Stimulated activated CD8-positive, alpha-beta memory T cell treated with anti-CD3 and anti-CD28 coated beads, Interleukin-4, amount 100 ng/mL, for 4 hours (primary cell): ENCODE measurements at places on chromosomes 3 and 15.
A peak's percentile ranks its signal among the peaks of the same experiment; 100 is the strongest.

DNA sequence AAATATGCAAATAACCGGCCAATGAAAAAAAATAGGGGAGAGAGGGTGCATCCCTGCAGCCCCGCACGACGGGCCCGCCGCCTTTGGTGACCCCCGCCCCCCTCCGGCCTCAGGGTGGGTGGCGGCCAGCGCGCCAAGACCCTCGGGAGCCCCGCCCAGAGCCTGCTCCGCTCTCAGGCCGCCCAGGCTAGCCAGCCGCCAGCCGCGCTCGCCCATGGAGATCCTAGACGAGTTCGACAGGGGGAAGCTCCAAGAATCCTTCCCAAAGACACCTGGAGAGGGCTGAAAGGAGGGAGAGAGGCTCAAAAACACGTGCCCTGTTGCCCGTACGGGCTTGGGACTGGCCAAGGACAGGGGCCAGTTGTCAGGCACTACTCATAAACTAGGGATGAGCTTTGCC, 434.0 kb downstream of the NR2F2 start:
- DNase-seq, result no peak

GRCh38 chr3:132570016-132570415, 27.1 kb upstream of the ACKR4 start:
- no peak for DNase-seq

GRCh38 chr3:8885536-8886316, 77.5 kb downstream of the RAD18 start:
- DNase-seq, result no peak

DNA sequence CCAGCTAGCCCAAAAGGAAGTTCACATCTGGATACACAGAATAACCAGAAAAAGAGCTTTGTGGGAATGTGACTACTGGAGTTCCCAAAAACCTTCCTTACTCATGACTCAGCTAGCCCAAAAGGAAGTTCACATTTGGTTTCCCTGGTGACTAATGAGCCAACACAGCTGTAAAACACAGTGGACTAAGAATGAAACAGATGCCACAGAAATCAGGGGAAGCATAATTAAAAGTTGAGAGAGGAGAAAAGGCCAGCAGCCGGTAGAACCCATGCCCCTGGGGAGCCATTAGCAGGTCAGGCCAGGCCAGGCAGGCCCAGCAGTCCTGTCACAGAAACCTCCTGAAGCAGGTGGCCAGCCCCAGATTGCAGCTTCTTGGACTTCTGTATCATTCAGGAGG, 130.3 kb downstream of the GHSR start:
- no peak for DNase-seq

DNA sequence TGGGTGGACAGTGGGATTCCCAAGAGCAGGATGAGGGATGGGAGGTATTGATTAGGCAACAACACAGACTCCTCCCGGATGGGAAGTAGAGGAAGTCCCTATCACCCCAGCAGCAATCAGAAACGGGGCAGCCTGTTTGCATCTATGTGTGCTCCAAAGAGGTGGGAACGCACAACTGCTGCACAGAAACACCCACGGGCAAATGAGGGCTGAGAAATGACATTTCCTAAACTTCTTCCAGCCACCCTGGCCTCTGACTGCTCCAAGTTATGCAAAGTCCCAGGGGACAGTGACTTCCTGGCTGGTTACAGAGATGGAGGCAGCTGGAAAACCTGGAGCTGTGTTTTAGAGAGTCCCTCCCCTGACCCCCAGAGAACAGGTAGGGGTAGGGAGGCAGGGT, 42.6 kb downstream of the HCN4 start:
- DNase-seq, result no peak

GRCh38 chr3:97201814-97202213, 387.4 kb downstream of the EPHA6 start:
- DNase-seq, result no peak

DNA sequence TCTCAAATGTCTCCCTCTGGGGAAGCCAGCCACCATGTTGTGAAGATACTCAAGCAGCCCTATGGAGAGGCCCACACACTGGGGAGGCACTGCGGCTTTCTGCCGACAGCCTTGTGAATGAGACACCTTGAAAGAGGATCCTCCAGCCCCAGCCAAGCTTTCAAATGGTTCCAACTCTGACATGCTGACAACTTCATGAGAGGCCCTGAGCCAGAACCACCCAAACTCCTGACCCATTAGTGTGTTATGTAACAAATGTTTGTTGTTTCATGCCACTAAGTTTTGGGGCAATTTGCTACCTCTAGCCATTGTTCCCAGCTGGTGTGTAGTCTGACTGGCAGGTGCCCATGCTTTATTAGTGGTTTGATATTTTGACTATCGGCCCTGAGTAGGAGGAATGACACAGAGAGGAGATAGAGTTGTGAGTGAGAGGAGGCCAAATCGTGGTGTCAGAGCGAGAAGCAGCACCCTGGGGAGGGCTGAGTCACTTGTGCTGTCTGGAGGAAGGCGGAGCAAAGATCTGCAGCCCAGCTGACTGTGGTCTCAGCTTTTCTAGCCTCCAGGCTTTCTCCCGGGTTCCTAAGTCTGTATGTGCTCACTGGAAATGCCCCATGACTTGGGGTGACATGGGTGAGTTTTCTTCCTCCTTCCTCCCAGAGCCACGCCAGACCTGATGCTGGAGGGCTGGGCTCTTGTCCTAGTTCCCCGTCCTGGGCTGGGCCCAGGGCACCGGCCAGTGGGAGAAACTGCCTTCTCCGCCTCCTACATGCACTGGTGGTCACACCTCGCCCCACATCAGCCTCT, 56.7 kb upstream of the BLM start:
- DNase-seq, result peak; percentile 61

DNA sequence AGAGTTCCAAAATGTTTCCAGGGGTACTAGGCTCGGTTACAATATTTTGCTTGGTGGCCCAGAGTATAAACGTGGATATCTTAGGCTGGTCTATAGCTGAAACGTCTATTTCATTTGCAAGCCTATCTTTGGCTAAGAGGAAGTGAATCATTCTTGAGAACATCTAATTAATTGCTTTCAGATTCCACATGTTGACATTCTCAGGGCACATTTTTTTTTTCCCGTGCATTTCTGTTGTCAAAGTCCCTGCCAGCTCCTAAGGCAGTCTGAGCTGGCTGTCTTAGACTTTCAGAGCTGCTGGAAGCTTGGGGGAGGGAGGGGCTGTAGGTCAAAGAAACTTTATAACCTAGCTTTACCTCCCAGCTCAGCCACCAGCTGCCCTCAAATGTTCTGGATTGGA, 23.2 kb upstream of the LAMP3 start:
- no peak for DNase-seq

DNA sequence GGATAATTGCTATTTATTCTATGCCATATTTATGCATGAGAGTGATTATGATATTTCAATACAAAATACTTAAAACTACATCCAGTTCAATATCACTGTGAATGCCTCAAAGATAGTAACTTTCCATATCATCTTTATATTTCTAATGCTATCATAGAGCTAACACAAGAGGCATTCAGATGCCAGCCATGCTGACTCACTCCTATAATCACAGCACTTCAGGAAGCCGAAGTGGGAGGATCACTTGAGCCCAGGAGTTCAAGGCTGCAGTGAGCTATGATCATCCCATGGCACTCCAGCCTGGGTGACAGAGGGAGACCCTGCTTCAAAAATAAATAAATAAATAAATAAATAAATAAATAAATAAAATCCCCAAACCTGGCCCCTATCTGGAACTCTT, 498.7 kb downstream of the EPHA3 start:
- no peak for DNase-seq

DNA sequence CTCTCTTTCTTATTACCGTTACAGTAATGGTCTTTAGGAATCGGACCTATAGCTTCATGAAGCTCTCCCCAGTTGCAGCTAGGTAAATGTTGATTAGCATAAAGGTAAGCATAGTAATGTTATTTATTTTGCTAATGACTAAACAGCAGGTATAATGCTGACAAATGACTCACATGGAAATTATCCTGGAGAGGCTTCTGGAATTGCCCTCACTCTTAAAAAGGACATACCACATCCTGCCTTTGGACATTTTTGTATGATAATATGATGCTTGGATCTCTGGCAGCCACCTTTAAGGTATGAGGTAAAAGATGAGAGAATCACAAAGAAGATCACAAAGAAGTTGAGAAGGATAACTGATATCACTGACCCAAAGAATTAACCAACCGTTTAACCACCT, 238.6 kb downstream of the CHL1 start:
- no peak for DNase-seq

DNA sequence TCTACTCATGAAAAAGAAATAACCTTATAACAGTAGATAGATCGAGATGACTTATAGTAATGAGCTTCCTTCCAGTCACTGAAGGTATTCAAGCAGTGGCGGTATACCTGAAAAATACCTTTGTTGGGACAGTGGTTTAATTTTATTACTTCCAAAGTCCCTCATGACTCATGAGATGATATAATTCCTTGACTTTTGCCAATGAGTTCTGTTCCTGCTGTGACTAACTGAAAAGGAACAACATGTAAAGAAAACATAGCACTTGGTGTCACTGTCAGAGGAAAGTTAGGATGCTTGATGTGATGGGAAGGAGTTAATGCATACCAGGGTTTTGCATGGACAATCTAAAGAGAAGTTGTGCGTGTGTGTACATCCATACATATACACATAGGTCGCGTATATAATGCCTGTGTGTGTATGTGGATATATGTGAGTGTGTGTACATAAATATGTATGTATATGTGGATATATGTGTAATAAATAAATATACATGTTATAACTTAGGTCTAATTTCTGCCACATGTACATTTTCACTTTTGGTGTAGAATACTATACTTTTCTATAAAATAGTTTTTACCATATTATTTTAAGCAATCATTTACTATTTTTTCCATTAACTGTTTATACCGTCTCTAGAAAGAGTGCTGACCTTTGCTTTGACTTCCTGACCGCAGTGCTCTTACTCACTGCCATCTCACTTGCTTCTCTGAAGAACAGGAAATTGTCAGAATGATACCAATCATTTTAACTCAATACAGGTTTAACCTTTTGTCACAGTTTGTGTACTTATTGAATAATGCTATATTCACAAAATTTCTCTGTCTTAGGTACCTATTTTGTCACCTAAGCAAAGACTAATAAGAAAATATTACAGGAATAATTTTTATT, 12.6 kb upstream of the PAK2 start:
- no peak for DNase-seq

GRCh38 chr15:88982304-88982945, 69.2 kb upstream of the MFGE8 start:
- DNase-seq, result no peak
